Lung (tissue), 17 donors: ENCODE measurements at places on chromosomes 2 and 18. TPM values are rescaled to one million over a fixed set of nuclear protein-coding genes. Genes with fewer than 3 reads are reported as not detected.

SCYGR4 gene
- not detected for total RNA-seq

CLEC4F gene
- 0.31 TPM for total RNA-seq

CAPN14 gene
- total RNA-seq, result 0.21 TPM

GRCh38 chr2:177909962-177910361 is 162.6 kb downstream of the PDE11A start:
- H3K4me3 ChIP-seq, result no peak overlapping the region
- no peak for DNase-seq
- no peaks in the 10 kb centered on the region for H3K27me3 ChIP-seq

DNA sequence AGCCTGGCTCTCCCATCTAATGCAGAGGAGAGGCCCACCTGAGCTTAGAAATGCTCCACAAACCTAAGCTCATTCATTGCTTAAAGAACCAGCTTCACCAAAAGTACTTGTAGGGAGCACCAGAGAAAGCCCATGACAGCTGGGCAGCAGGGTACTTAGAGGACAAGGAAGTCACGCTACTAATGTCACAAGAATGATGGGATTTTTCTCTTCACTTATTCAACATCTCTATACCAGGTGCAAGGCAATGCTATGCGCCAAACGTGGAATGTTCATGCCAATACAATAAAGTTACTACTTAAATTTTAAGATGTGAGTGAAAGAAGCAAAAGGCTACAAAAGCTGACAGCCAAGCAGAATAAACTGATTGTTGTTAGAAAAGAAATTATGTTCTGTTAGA is 36.0 kb downstream of the LONRF2 start:
- no peak for DNase-seq
- no peaks in the 10 kb centered on the region for H3K36me3 ChIP-seq
- no peak overlapping the region for H3K4me3 ChIP-seq
- H3K4me1 ChIP-seq, result no peaks in the 10 kb centered on the region
- H3K27me3 ChIP-seq, result no peaks in the 10 kb centered on the region

DNA sequence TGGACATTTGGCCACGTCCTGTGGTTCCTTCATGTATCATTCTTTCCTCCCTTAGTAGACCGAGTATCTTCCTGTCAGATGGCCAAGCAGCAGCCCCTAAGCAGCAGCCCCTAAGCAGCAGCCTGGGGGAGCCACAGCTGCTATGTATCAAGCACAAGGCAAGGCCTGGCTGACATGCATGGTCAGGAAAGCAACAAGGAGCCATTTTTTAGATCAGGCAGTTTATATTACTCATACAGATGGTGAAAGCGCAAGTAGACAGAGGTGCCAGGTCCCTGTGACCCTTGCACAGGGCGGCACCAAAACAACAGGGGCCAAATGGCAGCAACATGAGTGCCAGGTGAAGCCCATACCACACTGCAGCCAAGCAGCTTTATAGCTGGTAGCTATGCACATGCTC is 22.1 kb downstream of the CHCHD5 start:
- H3K36me3 ChIP-seq, result no peaks in the 10 kb centered on the region
- DNase-seq, result peak; percentile 79
- H3K4me3 ChIP-seq, result no peak overlapping the region

DNA sequence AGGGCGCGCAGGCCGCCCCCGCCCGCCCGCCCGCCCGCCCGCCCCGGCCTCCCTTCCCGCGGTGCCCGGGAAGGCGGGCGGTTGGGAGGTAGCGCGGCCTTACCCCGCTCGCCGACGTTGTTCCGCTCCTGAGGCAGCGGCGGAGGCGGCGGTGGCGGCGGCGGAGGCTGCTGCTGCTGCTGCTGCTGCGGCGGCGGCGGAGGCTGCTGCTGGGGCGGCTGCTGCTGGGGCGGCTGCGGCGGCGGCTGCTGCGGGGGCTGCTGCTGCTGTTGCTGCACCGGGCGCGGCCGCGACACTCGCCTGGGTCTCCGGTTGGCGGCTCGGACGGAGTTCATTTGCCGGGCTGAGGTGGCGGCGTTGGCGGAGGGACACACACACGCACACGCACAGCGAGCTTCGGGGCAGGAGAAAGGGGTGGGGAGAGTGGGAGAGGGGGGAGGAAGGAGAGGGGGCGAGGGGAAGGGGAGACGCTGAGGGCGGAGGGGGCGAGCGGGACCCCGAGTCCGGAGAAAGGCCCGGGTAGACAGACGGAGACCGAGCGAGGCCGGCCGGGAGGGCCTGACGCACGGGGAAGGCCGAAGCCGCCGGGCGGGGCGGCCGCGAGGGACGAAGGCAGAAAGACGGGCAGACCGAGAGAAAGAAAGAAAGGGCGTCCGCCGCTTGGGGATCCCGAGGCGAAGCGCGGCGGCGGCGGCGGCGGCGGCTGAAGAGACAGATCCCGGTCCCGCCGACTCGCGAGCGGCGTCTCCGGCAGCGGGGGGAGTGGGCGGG is 727 bp downstream of the FBXO11 start:
- peaks cover 3% of the 10 kb centered on the region for H3K4me1 ChIP-seq
- H3K27me3 ChIP-seq, result no peaks in the 10 kb centered on the region
- H3K36me3 ChIP-seq, result no peaks in the 10 kb centered on the region
- H3K27ac ChIP-seq, result peak overlapping the region; percentile 97

DNA sequence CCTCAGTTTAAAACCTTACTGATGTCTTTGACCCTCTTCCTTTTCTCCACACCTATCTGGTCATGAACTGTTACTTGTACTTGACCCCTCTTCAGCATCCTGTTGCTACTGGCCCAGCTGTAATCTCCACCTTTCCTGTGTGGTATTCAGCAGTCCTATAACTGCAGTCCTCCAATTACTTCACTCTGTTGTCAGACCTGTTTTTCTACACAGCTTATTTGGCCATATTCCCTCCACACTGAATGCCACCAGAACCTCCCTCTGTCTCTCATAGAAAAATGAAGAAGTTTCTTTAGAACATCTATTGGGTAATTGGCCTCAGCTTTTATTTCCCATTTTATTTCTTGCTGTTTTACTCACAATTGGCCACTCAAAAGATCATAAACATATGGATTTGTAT is 155.4 kb downstream of the ASXL3 start:
- H3K27me3 ChIP-seq, result no peaks in the 10 kb centered on the region
- no peaks in the 10 kb centered on the region for H3K4me1 ChIP-seq
- no peak overlapping the region for H3K4me3 ChIP-seq
- peaks cover 10% of the 10 kb centered on the region for H3K36me3 ChIP-seq
- DNase-seq, result no peak

AQP12B gene
- total RNA-seq, result 0.15 TPM

DNA sequence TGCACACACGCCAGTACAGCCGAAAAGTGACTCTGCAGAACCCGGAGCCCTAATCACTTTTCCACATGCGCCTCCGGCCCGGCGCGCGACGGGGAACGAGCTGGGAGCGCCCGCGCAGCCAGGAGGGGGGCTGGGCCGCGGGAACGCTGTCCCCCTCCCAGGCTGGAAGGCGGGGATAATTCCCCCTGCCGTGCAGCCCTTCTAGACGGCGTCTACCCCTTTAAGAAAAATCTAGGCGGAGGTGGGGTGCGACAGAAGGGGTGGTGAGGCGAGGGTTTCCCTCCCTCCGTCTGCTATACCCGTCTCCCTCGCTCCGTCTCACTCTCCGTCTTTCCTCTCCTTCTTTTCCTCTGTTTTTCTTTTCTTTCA is 2.4 kb downstream of the CYP26B1 start:
- peak; percentile 59 for DNase-seq
- H3K36me3 ChIP-seq, result no peaks in the 10 kb centered on the region
- H3K4me1 ChIP-seq, result peaks cover 59% of the 10 kb centered on the region
- peaks cover 4% of the 10 kb centered on the region for H3K27me3 ChIP-seq
- H3K27ac ChIP-seq, result no peak overlapping the region
- H3K4me3 ChIP-seq, result peak overlapping the region; percentile 14

DNA sequence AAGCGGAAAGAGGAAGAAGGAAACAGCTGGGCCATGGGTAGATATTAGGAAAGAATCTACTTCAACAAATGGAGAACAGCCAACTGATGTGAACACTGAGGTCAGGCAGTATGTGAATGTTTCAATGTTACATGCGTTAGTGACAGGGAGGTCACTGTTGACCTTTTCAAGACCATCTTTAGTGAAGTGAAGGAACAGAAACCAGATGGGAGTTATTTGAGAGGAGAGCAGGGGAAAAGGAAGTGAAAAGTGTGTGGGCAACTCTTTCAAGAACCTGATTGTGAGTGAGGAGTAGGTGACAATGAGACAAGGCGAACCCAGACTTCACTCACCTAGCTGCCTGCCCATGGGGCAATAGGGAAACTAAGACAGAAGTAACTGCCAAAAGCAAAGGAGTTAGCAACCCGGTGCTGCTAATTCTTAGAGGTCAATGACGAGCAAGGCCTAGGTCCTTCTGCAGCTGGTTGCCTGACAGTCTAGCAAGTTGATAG is 67.0 kb downstream of the SP3 start:
- no peak for DNase-seq
- H3K4me3 ChIP-seq, result no peak overlapping the region
- H3K27ac ChIP-seq, result no peak overlapping the region
- H3K36me3 ChIP-seq, result no peaks in the 10 kb centered on the region
- H3K27me3 ChIP-seq, result no peaks in the 10 kb centered on the region

GLS gene
- total RNA-seq, result 318 TPM

GRCh38 chr2:128557831-128558241 is 239.2 kb upstream of the HS6ST1 start:
- H3K36me3 ChIP-seq, result no peaks in the 10 kb centered on the region
- no peak overlapping the region for H3K4me3 ChIP-seq
- DNase-seq, result no peak
- no peaks in the 10 kb centered on the region for H3K27me3 ChIP-seq

- DNase-seq, result no peak
- H3K4me1 ChIP-seq, result no peaks in the 10 kb centered on the region
- no peak overlapping the region for H3K4me3 ChIP-seq
- no peak overlapping the region for H3K27ac ChIP-seq
- no peaks in the 10 kb centered on the region for H3K36me3 ChIP-seq
Observed at GRCh38 chr18:26875040-26875654, 9.6 kb upstream of the AQP4 start.

GRCh38 chr18:58195278-58195765 is 151.3 kb downstream of the NEDD4L start:
- H3K27ac ChIP-seq, result peak overlapping the region; percentile 58
- peaks cover 9% of the 10 kb centered on the region for H3K4me1 ChIP-seq
- peak; percentile 54 for DNase-seq
- no peaks in the 10 kb centered on the region for H3K27me3 ChIP-seq
- H3K4me3 ChIP-seq, result peak overlapping the region; percentile 35

GRCh38 chr2:108268001-108268400 is 20.7 kb upstream of the SULT1C2 start:
- no peaks in the 10 kb centered on the region for H3K36me3 ChIP-seq
- no peak for DNase-seq
- H3K4me1 ChIP-seq, result peaks cover 3% of the 10 kb centered on the region
- H3K27ac ChIP-seq, result no peak overlapping the region
- H3K4me3 ChIP-seq, result no peak overlapping the region

VWA3B gene
- 17.8 TPM for total RNA-seq

DNA sequence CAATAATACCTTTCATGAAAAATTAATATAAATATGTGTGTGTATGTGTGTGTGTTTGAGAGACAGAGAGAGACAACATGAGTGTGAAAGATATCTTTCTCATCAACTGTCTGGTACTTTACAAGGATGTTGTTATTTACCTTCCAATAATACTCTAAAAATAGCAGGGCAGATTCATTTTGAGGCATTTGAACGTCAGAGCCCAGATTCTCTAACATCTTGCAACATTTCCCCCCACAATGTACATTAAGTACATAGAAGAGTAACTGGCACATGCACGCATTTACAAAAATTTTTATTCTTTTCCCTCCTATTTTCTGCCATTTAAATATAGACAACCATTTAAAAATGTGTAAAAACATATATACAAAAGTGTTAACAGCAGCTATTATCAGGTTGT is 100.9 kb downstream of the PID1 start:
- no peaks in the 10 kb centered on the region for H3K27me3 ChIP-seq
- peak; percentile 39 for DNase-seq
- no peaks in the 10 kb centered on the region for H3K4me1 ChIP-seq
- H3K27ac ChIP-seq, result no peak overlapping the region
- no peak overlapping the region for H3K4me3 ChIP-seq

GPAT2 gene
- total RNA-seq, result 4.4 TPM

DNA sequence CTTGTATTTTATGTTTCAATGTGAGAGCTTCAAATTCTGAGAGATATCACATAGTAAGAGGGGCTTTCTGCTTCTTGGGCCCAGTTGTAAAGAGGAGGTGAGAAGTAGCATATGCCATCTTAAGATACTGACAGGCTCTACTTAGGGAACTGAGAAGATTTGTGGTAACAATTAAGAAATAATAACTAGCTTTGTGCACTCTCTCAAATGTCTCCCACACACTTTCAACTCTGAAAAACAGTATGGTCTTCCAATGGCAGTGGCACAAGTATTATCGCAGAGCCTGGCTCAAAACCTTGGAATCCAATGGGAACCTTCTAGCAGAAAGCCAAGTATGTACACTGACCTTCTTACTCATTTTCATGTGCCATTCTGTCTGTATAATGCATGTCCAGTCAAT is 80.3 kb upstream of the FAM237A start:
- no peak overlapping the region for H3K27ac ChIP-seq
- DNase-seq, result no peak
- H3K27me3 ChIP-seq, result no peaks in the 10 kb centered on the region

AOX1 gene
- total RNA-seq, result 48.5 TPM

GRCh38 chr18:55641486-55641885 is 53.5 kb upstream of the TCF4 start:
- H3K27me3 ChIP-seq, result no peaks in the 10 kb centered on the region
- no peaks in the 10 kb centered on the region for H3K36me3 ChIP-seq
- H3K4me3 ChIP-seq, result no peak overlapping the region
- no peak for DNase-seq
- H3K27ac ChIP-seq, result no peak overlapping the region

DNA sequence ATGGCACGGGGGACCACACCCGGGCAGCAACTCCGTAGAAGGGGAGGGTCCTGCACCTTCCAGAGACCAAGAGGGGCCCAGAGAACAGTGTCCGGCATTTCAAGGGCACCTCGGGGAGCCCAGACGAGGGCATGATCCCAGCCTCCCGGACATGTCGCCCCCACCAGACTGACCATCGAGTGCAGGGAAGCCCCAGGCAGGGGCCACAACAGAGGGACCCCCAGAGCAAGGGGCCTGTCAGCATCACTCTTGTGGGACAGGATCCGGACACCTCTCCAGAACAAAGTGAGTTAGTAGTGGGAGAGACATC is 50.4 kb upstream of the CTDP1 start:
- no peak overlapping the region for H3K4me3 ChIP-seq
- H3K36me3 ChIP-seq, result no peaks in the 10 kb centered on the region
- no peak overlapping the region for H3K27ac ChIP-seq
- DNase-seq, result no peak
- H3K4me1 ChIP-seq, result no peaks in the 10 kb centered on the region
- H3K27me3 ChIP-seq, result no peaks in the 10 kb centered on the region

- peaks cover 9% of the 10 kb centered on the region for H3K4me1 ChIP-seq
- H3K4me3 ChIP-seq, result peak overlapping the region; percentile 55
- no peaks in the 10 kb centered on the region for H3K36me3 ChIP-seq
- peak; percentile 79 for DNase-seq
- peak overlapping the region; percentile 99 for H3K27ac ChIP-seq
Observed at GRCh38 chr2:70141212-70141901, 49.5 kb downstream of the C2orf42 start.

MAL gene
- 1.3 TPM for total RNA-seq

DNA sequence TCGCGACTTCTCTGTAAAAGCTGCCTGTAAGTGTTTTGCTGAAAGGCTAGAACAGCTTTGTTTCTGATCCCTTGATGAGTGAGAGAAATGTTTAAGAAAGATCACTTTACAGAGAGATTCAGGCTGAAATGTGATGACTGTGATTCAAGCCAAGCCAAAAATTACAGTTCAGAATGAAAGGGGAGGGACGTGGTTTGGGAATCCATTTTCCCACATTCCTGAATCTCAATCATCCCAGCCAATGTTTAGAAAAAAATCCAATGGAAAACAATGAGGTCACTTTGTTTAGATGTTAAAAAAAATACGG is 416.7 kb downstream of the ARHGAP15 start:
- no peak overlapping the region for H3K4me3 ChIP-seq
- H3K36me3 ChIP-seq, result no peaks in the 10 kb centered on the region
- H3K27ac ChIP-seq, result no peak overlapping the region
- H3K4me1 ChIP-seq, result peaks cover 1% of the 10 kb centered on the region
- peak; percentile 36 for DNase-seq
- no peaks in the 10 kb centered on the region for H3K27me3 ChIP-seq
